ENCODE measurements at places on chromosomes 3 and 15.

DNA sequence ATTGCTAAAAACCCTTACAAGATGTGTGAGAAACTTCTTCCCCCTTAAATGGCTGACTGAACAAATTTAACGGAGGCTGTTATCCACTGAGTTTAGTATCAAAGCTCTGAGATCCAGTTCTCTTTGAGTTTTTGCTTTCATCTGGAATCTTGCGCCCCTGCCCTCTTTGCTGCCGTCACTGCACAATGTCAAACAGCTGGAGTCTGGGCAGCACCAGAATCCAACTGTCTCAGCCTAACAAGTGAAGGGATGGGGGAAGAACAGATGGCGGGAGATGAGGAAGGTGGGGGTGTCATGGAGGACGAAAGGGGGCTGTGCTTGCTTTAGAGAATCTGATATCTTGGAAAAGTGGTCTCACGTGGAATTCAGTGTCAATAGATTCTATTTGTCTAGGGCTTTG lies 7.0 kb upstream of the BOC start:
- DNase-seq = no peak

DNA sequence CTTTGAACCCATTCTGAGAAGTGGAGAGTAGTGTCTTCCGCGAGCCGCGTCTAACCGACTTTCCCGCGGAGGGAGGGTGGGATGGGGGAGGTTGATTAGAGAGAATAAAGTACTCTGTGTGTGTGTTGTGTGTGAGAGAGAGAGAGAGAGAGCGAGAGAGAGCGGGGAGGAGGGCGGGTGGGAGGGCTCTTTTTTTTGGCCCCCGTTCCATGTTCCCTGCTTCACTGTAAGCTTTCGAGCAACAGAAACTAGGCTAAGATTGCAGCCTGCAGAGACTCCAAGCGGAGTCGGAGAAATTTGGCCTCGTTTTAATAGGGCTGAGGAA lies 1.6 kb upstream of the MEIS2 start:
- no peak for DNase-seq

DNA sequence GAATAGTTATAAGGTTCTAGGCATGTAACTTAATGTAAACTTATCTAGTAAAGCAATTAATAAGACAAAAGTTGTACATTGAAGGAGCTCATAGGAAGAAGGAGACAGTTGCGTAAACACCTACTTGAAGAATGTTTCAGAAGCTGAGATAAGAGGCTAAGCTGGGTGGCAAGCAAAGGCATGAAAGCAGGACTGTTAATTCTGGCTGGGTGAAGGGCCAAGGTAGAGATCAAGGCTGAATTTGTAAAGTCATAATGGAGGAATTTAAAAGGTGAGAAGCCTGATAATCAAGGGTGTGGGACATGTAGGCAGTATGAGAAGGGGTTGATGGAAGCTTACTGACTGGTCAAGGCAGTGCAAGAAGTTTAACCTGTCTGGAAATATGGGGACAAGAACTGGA lies 80.4 kb upstream of the TGFBR2 start:
- no peak for DNase-seq

DNA sequence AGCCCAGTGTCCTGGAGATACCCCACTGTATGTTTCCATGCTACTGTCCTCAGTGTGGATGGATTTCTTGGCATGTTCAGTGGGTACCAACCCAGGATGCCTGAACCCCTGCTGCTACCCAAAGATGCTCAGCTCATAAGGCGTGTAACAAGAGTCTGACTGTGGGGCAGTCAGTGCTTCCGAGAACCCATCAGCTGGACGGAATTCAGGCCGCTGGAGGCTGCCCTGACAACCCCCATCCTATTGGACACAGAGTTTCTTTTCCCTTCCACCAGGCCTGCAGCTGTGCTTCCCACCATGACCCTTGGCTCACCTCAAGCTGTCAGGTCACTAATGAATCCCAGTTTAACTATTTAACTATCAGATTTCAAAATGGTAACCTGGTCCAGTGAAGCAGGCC lies 224.1 kb upstream of the FEZF2 start:
- DNase-seq = no peak

GRCh38 chr15:42577514-42578031 lies 2.2 kb downstream of the STARD9 start:
- no peak for DNase-seq

- DNase-seq = no peak
These were observed 374.6 kb upstream of the TBL1XR1 start for GRCh38 chr3:177571944-177572315.

GRCh38 chr3:156918746-156919145 lies 92.6 kb downstream of the LEKR1 start:
- DNase-seq = no peak

DNA sequence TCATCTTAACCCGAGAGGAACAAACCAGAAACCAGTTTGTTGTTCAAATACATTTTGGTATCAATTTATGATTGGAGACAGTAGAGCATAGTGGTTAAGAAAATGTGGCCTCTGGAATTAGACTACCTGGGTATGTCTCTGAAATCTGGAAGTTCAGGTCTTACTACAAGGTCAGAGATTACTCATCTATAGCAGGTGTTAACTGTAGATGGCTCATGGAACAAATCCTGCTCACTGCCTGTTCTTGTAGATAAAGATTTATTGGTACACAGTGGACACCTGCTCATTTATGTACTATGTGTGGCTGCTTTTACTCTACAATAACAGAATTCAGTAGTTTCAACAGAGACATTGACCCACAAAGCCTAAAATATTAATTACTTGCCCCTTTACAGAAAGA lies 413.3 kb downstream of the CNTN6 start:
- no peak for DNase-seq

DNA sequence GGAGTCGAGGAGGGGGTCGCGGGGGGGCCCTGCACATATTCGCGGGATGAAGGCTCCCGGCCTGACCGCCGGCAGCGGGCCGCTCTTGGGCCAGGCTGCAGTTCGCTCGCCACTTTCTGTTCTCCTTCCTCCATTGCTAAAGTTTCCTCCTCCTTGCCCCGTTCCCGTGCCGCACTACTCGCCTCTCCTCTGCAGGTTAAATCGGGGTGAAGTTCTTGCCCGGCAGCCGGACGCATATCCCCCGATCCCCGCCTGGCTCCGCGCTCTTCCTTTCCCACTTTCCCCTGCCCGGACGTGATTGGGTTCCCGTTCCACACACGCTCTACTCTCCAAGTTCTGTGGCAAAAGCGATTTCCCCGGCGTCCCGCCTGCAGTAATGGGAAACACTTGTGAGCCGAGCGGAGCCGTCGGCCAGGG lies 556 bp downstream of the CRYBG3 start:
- DNase-seq = no peak

- DNase-seq = no peak
These were observed 189.9 kb downstream of the AKAP13 start for GRCh38 chr15:85570336-85570735.

DNA sequence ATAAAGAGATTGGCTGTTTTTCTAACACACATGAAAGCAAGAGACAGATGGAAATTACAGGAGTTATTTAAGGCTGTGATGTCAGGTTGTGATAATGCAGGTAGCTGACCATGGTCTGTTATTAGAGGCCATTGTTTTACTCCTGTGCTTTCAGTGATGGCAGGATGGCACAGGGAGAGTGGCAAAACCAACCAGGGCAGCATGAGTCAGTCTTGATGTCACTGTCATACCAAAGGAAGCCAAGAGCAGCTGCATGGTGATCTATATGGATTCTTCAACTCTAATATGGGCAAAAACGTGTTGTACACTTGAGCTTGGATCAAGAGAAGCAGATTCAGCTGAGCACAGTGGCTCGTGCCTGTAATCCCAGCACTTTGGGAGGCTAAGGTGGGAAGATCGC lies 91.8 kb upstream of the LMOD3 start:
- DNase-seq = no peak

- no peak for DNase-seq
These were observed 54.3 kb upstream of the AGTR1 start for GRCh38 chr3:148643389-148643840.
